ENCODE measurements at places on chromosomes 16 and 17.

DNA sequence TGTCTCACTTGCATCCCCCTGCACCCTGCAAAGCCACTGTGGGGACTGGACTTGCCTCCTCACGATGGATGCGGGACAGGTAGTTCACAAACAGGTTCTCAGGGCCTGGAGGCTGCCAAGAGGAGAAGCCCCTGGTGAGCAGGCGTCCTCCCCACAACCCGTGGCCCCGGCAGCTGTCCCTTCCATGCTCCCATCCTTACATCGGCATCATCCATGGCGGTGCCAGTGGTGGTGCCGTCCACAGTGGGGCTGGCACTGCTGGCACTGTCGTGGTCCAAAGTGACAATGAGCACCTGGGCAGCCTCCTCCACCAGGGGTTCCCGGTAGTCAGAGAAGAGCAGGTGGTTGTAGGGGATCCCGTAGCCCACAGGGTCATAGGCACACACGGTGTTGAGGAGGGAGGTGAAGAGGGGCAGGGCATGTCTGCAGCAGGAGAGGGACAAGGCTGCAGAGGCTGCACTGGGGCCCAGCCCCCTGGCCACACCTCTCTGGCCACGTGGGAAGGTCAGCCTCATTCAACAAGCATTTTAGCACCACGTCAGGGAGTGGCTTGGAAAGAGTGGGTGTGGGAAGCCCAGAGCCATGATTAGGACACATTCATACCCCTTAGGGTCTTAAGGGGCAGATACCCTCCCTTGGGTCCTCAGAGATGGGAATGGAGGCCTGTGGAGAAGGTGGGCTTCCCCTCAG lies 12.6 kb downstream of the HID1 start:
- DNase-seq: no peak

- DNase-seq: no peak
These were observed 57.9 kb upstream of the CREBBP start for GRCh38 chr16:3938471-3938842.

- DNase-seq: no peak
These were observed 8.8 kb downstream of the MSLN start for GRCh38 chr16:769184-769784.

- DNase-seq: peak; percentile 68
These were observed at the start of gene PCGF2 for GRCh38 chr17:38748149-38748891. TSS of gene PCGF2 (minus strand) at chr17:38748336. CDS start at chr17:38740402, 7,934 bp downstream.

GRCh38 chr17:63529711-63530556 lies 6.8 kb downstream of the KCNH6 start:
- DNase-seq: no peak

GRCh38 chr17:8470447-8471047 lies 34.9 kb downstream of the NDEL1 start:
- DNase-seq: no peak

GRCh38 chr17:50828508-50829170 lies 6.7 kb upstream of the WFIKKN2 start:
- no peak for DNase-seq

GRCh38 chr16:57632568-57632967 lies 4.1 kb downstream of the ADGRG1 start:
- no peak for DNase-seq

DNA sequence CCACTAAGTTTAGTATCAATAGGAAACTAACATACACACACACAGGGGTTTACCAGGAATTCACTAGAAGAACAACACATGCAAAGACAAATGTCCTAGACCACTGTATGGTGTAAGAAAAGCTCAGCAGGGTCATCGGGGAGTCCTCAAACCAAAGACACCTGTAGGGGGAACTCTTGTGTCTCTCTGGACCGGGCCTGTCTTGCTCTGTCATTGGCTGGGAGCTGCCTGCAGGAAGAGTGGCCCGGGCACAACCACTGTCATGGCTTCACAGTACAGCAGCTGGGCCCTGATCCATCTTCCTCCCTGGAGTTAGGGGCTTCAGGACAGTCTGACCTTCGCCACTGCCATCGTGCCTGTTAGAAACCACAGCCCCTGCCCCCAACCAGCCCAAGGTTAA lies 263.6 kb upstream of the DYNLRB2 start:
- peak; percentile 61 for DNase-seq

GRCh38 chr16:11142261-11142630 lies 113.8 kb downstream of the SOCS1 start:
- no peak for DNase-seq

DNA sequence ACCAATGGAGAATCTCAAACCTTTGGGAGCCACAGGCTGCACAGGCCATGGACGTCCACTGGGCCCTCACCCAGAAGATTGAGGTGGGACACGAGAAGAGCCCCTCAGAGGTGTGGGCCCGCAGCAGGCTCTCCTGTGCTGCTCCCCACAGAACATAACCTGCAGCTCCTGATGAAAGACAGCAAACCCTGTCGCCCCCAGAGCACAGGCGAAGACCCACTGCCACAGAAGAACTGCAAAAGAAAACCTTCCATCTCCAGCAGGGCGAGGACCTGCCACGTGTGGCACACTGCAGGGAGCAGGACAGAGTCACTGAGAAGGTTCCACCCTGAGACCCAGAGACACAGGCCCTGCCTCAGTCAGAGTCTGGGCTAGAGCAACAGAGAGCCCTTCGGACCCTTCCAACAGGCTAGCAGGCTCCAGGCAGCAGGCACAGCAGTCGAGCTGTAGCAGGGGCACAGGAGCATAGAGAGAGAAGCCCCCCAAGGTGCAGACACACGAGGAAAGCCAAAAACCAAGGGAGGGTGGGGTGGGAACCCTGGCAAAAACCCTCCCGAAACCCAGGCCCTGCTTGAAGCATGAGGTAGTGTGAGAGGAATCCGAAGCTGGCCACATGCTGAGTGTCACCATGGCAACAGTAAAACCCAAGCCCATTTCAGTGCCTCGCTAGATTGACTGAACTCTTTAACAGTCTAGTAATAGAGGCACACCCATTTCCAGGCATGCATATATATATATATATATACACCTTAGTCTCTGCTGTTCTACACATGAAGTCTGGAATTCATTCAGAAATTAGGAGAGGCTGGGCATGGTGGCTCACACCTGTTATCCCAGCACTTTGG lies 60.0 kb upstream of the CHMP6 start:
- DNase-seq: peak; percentile 34
